NCI-H1105 treated with DMSO at 0.1 percent for 48 hours (cell line): ENCODE measurements at places on chromosomes 2 and 18.
A peak's percentile ranks its signal among the peaks of the same experiment; 100 is the strongest.

DNA sequence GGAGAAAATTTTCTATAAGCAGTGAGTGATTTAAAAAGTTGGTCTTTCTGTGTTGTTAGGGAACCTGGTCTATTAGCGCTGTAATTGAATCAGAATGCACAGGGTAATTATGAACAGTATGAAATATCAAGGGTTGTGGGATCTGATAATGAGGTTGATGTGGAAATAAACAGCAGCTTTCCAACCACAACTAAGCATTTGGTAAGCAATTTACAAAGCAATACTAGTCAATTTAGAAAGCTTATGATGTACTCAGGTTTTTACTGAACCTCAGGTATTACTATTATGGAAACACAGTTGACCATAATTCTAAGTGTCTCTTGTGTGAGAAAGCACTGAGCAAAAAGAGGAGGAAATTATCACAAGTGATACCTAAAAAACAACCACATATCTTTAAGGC lies 11.0 kb upstream of the SMCHD1 start:
- no peak for DNase-seq

DNA sequence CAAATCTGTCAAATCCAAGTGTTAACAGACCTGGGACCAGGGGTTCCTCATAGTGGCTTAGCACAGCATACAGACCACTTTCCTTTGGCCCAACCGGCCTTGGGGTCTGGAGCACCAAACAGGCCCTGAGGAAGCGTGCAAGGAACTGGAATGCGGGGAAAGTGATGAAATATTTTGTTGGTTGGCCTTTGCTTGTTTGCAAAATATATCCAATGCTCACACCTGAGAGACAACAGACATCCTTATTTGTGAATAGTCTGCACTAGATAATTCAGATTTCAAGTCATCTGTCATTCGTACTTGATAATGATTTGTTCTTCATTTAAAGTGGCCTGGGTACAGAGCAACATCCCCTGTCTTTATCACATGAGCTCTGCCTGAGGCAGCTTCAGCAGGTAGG lies 43.5 kb downstream of the ABCG8 start:
- DNase-seq: no peak

- no peak for DNase-seq
Measured at GRCh38 chr18:3560755-3561154, 110.8 kb downstream of the TGIF1 start.

- DNase-seq: no peak
Measured at GRCh38 chr2:235619544-235619943, 125.7 kb downstream of the AGAP1 start.

DNA sequence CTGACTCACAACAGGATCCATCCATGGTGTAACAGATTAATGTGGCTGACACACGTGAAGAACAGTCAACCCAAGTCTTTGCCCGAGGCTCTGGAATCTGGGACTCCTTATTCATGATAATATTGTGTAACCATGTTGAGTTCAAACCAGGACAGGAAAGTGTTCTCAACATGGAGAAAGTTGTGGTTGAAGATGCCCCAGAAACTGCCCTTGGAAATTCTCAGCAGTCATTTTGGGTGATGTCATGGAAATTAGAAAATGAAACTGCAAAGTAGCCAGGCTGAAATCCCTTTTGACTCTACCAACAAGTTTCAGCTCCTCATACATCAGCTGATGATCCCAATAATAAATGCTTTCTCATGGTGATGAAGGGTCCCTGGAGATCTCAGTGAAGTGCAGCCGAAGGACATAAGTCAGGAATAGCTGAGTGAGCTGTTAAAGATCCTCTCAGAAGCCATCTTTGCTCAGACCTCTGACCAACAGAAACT lies 307.7 kb downstream of the TNS1 start:
- DNase-seq: no peak

GRCh38 chr2:181892799-181893435 lies 1.4 kb downstream of the ITPRID2 start:
- DNase-seq: peak; percentile 42

DNA sequence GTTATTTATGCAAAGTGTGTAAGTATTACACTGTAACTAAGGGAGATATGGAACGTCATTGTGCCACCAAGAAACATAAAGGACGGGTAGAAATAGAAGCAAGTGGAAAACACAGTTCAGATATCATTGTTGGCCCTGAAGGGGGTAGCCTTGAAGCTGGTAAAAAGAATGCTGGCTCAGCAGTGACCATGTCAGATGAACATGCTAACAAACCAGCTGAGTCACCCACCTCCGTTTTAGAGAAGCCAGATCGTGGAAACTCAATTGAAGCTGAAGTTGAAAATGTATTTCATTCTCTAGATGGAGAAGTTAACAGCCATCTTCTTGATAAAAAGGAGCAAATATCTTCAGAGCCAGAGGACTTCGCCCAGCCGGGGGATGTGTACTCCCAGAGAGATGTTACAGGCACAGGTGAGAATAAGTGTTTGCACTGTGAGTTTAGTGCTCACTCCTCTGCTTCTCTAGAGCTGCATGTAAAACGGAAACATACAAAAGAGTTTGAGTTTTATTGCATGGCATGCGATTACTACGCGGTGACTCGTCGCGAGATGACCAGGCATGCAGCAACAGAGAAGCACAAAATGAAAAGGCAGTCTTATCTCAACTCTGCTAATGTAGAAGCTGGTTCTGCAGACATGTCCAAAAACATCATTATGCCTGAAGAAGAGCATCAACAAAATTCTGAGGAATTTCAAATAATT lies 36.1 kb downstream of the ZNF407 start:
- DNase-seq: no peak

DNA sequence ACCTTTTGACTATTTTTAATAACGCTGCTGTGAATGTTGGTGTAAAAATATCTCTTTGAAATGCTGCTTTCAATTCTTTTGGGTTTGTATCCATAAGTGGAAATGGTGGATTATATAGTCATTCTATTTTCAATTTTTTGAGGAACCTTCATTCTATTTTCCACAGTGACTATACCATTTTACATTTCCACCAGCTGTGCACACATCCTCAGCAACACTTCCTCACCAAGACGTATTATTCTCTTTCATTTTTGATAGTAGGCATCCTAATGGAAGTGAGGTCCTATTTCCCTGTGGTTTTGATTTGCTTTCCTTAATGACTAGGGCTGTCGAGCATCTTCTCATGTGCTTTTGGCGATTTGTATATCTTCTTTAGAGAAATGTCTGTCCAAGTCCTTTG lies 14.8 kb downstream of the CASP10 start:
- no peak for DNase-seq

DNA sequence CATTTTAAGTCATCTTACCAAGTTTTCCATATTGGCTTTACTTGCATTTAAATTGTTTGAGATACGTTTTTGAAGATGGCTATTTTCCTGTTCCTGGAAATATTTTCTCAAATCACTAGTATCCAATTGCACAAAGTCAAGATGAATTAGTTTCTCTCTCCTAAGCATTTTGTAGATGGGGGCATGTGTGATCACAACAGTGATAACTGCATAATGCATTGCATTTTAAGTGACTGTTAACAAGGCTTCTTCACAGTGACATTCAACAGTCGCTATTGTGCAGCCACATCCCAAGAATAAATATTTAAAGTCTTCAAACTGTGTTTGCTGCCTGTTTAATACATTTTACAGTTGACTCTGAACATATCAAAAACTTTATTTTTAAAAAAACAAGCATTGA lies 694.2 kb upstream of the CDH7 start:
- no peak for DNase-seq

DNA sequence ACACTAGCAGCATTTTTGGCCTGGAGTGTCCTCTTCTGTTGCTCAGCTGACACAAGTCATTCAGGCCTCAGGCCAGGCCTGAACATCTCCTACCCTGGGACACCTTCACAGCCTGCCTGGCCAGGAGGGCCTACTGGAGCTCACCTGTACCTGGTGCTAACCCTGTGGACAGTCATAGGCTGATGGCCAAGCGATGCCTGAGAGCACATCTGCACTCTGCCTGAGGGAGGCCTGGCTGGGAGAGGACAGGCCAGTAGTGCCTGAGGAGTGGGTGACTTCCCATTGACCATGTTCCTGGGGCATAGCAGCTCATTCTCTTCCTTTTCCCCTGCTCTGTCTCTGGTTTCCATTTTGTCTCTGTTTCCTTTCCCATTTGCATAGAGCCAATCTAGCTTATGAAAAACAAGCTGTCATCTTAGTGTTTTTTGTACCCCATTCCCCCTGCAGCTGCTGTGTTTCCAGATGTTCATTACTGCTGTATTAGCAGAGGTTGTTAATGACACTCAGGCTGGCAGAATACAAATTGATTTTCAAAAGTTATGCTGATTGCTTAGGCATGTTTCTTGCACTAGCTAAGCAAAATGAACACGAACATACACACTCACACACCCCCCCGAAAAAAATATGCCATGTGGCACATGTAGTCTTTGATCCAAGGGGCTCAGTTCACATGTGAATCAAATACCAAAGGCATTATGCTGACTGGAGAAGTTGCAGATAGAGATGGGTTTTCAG lies 149.7 kb upstream of the HS6ST1 start:
- no peak for DNase-seq

DNA sequence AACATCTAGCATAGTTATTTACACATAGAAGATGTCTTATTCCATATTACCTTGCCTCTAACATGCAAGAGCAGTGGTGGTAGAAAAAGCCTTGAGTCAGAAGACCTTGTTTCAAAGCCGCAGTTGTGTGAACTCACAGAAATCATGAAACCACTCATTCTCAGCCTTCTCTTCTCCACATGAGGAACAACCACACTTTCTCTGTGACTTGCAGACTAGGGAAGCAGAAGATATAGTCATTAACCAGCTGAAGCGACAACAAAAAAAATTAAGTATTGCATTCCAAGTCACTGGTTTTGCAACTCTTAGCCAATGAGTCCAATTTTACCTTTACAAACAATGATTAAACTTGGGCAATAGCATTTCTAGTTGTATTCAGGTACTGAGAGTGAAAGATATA lies 19.0 kb downstream of the TWSG1 start:
- no peak for DNase-seq

GRCh38 chr18:51716277-51716676 lies 518.8 kb upstream of the MEX3C start:
- DNase-seq: no peak

GRCh38 chr18:35141567-35142274 lies 99.1 kb upstream of the ZNF397 start:
- no peak for DNase-seq

- no peak for DNase-seq
Measured at GRCh38 chr2:70626254-70626990, 72.8 kb upstream of the TGFA start.

DNA sequence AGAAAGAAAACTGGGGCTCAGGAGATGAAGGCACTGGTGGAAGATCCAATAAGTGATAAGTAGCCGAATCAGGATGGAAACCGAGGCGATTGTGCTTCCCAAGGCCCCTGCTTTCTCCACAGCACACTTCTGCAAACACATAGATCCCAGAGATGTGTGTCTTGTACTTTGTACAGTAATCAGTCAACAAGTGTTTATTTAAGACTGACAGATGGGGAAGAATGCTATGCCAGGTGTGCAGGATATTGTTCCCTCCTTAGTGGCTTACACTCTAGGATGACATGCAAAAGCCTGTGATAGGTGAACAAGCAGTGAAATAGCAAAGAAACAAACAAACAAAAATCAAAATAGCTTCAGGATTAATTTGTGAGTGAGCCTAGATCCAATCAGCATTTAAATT lies 116.6 kb downstream of the ACTR3 start:
- DNase-seq: no peak

DNA sequence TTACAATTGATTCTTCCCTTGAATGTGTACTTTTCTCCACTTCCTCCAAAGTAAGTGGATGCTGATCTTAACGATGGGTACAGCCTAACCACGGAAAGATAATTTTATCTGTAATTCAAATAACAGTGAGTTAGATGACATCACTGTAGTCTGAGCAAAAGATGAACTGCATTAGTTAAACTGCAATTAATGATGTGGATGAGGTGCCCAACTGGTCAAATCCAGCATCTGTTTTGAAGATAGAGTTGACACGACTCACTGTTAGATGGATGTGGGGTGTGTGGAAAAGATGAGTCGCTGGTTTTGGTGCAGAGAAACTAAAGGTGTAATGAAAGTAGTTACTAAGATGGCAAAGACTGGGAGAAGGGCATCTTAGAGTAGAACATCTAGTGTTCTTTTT lies 270.5 kb upstream of the MEIS1 start:
- DNase-seq: no peak

DNA sequence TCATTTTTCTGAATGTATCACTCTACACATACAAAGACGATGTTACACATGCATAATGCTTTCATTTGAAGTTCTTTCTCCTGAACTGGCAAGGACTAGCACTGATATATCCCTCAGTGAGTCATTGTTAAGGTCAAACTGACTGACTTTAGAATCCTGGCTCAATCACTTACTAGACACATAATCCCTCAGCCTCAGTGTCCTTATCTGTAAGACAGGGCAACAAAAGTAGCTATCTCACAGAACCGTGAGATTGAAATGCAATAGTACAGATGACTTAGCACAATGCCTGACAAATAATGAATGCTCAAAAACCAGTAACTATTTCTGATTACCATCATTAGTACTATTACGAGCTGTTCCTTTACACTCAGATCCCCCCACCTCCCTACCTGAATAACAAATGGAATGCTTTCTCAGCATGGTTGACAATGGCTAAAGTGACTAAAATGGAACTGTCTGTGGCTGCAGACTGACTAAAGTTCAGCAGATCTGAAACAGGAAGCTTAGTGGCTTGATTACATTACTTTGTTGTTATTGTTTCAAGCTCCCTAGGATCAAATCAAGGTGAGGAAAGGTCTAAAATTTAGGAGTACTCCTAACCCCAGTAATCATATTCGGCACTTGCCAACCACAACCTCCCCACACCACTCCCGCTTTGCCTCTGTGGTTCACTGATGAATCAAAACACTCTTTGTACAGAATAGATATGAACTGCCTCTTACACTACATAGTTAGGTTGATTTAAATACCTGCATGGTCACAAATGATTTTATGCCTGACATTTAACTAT lies 35.8 kb upstream of the CACNB4 start:
- DNase-seq: no peak

DNA sequence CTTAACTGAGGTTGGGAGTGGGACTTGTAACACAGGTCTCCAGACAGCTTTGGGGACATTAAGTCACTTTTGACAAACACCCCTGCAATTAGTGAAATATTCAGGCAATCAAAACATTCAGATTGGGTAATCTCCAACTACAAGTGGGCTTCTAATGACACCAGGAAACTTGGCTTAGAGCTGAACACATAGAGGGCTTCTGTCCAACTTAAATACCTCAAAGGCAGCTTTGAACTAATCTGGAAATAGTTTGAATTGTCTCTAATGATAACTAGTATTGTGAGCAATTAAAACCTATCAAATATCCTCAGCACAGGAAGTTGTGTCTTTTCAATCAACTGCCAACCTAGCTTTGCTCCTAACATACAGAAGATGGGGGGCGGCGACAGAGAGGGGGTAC lies 5.1 kb upstream of the ASPRV1 start:
- DNase-seq: no peak

- no peak for DNase-seq
Measured at GRCh38 chr2:29401994-29402393, 286.8 kb downstream of the CLIP4 start.
